ENCODE measurements at places on chromosomes 11 and 22.

DNA sequence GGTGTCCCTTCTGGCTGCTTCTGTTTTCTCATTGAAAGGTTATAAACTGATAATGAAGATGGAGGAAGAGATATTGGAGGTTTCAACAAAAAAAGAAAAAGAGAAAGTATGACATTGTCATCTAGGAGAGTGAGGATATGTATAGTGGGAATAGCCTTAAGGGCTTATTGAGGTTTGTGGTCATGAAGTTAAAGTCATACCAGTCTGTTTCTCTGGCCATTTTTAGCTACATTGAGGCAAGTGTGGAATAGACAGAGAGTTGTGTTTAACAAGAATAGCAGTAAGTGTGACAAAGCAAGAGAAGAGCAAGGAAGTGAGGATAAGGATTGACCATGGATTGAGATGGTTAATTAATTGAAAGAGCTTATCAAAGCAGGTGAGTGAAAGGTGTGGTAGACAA lies 110.4 kb downstream of the ELP4 start:
- DNase-seq: no peak

GRCh38 chr11:61126256-61126655 lies 24.0 kb downstream of the CD5 start:
- DNase-seq: no peak

- no peak for DNase-seq
Measured at GRCh38 chr22:50009765-50010675, 2.5 kb downstream of the IL17REL start.

GRCh38 chr22:28171712-28172111 lies 252.7 kb upstream of the PITPNB start:
- no peak for DNase-seq

GRCh38 chr22:18970176-18970947 lies 34.3 kb upstream of the PRODH start:
- DNase-seq: no peak
